ENCODE measurements at places on chromosomes 6 and 20. TPM values are rescaled to one million over a fixed set of nuclear protein-coding genes. Genes with fewer than 3 reads are reported as not detected.

- no peak for DNase-seq
Measured at GRCh38 chr20:36407199-36407733, 101.1 kb downstream of the DLGAP4 start.

DNA sequence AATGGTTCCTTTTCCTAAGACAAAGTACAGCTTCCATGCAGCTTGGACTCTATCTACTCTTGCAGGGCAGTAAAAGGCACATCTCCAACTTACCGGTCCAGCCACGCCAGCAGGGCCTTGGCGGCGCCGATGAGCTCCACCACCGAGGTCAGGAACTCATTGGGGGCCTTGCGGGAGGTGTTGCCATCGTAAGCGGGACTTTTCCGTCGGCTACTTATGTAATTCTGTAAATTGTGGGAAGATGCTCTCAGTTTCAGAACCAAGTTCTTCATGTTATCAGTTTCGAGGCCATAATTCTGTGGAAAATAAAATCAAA, 68.5 kb downstream of the CNKSR3 start:
- no peak for DNase-seq

DNA sequence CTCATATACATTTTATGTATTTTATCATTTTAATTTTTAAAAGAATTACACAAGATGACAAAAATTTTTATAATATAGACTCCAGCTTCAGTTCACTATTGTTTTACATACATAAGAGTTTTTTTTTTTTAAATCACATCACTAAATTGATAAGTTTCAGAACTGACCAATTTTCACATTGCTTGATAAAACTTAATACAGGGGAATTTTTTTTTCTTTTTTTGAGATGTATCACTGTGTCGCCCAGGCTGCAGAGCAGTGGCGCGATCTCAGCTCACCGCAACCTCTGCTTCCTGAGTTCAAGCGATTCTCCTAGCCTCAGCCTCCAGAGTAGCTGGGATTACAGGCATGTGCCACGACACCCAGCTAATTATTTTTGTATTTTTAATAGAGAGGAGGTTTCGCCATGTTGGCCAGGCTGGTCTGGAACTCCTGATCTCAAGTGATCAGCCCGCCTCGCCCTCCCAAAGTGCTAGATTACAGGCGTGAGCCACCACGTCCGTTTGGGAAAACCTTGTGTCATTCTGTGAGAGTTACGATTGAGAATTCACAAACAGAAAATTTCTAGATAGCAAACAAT, 36.6 kb upstream of the BTN3A2 start:
- DNase-seq, result no peak

- no peak for DNase-seq
Measured at GRCh38 chr6:90149280-90149679, 147.4 kb downstream of the BACH2 start.

- DNase-seq, result no peak
Measured at GRCh38 chr6:48401016-48401415, 290.0 kb upstream of the PTCHD4 start.

DNA sequence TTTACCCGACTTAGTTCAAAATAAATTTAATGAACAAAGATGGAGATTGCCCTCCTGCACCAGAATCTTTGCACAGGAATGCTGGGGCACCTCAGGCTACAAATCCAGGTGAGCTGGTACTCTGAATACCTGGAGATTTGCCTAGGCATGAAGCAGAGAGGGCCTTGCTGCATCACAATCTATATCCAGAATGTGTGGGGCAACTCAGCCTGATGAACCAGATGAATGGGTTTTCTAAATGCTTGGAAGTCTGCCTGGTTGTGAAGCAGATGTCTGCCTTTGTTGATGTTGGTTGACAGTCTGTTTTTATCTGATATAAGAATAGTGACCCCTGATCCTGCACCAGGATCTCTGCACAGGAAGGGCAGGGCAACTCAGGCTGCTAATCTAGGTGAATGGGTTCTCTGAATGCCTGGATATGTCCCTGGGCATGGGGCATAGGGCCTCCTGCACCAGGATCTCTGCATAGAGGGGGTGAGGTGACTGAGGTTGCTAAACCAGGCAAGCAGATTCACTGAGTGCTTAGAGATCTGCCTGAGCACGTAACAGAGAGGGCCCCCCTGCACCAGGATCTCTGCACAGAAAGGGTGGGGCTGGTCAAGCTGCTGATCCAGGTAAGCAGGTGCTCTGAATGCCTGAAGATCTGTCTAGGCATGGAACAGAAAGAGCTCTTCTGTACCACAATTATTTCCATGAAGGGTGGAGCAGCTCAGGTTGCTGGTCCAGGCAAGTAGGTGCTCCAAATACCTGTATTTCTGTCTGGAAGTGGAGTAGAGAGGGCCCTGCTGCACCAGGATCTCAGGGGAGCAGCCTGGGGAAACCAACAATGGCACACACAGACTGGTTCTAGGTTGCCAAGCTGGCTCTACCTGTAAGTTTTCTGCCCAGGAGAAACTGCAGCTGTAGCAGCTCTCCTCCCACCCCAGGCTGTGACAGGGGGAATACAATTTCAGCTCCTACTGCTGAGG, 437.5 kb downstream of the MMUT start:
- no peak for DNase-seq

GRCh38 chr6:71287926-71288227, 734 bp upstream of the OGFRL1 start:
- no peak for DNase-seq

TREML2 gene
- total RNA-seq, result 0.11 TPM

MAPK13 gene
- 0.70 TPM for total RNA-seq

SCUBE3 gene
- 10.3 TPM for total RNA-seq

ENPP4 gene
- total RNA-seq, result 20.0 TPM

ZNF165 gene
- total RNA-seq, result 0.35 TPM

All from Right ventricle myocardium inferior (tissue), 1 donor.